ENCODE measurements at places on chromosomes 2 and 18.

DNA sequence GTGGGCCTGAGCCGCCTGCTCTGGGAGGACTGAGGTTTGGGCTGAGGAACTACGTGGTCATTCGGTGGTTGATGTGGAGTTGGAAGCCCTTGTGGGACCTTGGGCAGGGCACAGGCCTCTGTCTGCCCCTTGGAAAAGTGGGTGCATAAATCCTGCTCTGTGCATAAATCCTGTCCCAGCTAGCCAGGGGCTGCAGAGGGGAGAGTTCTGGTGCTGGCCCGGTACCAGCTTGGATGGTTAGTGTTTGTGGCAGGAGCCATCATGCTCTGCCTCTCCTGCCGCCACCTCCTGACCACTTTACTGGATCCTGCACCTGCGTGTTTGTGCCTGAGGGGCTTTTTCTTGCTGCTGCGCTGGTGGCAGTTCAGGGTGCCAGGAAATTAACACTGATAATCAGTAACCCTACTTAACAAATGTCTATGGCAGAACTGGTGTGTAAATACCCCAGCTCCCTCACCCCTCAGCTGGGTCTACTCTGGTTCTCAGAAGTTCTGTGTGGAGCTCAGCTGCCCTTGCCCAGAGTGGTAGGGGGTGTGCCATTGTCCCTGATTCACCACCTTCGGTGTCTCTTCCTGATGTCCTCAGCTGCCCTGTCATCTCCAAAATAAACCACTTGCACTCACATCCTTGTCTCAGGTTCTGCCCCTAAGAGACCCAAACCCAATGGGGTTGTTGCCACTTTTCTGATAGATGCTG lies 156.8 kb downstream of the GLI2 start:
- no peak for DNase-seq

DNA sequence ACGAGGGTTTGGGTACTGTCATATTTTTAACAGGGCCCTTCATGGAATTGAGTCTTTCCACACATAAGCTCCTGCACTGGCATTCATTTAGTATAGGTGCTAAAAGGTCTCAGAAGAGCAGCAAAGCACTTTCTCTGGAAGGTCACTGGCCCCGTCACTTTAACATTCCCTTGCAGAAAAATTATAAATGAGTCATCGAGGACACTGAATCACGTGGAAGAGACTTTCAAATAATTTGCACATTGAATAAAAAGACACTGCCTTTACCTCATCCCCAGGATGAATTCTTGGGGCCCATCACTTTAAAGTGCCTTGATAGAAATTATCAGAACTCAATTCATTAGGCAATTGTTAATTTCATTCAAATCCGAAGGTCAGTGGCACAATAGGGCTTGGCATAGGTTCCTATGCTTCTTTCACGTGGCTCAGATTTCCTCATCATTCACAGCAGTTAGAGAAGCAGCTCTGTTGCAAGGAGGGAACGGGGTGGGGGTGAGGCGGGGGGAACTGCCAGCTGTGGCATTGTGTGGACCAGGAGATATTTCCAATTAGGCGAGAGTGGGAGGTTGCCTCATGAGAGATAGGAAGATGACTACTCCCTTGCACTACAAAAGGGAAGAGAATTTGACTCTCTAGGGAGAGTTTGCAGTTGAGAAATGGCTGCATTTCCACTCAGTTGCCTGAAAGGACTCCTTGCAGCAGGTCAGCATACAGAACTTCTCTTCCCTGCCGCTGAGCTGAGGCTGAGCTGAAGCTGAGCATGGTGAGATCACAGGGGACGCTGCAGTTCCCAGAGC lies 86.3 kb upstream of the NPAS2 start:
- DNase-seq, result no peak

GRCh38 chr18:48186131-48186766 lies 222.9 kb downstream of the ZBTB7C start:
- no peak for DNase-seq

DNA sequence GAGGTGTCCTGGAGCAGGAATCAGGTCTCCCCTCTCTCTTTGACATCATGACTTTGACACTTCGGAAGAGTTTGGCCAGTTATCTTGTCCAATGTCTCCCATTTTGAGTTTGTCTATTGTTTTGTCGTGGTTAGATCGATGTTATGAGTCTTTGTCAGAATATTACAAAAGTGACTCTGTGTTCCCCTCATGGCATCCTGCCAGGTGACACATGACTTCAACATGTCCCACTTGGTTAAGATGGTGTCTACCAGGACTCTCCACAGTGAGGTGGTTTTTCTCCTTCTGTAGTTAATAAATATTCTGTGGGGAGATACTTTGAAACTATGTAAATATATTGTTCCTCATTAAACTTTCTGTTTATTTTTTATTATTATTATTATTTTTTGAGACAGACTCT lies 76.6 kb upstream of the BZW1 start:
- no peak for DNase-seq

GRCh38 chr18:22167091-22167470 lies 2.3 kb upstream of the GATA6 start:
- DNase-seq, result no peak

- peak; percentile 58 for DNase-seq
Measured at GRCh38 chr18:64037812-64038414, 68.0 kb downstream of the SERPINB8 start.

DNA sequence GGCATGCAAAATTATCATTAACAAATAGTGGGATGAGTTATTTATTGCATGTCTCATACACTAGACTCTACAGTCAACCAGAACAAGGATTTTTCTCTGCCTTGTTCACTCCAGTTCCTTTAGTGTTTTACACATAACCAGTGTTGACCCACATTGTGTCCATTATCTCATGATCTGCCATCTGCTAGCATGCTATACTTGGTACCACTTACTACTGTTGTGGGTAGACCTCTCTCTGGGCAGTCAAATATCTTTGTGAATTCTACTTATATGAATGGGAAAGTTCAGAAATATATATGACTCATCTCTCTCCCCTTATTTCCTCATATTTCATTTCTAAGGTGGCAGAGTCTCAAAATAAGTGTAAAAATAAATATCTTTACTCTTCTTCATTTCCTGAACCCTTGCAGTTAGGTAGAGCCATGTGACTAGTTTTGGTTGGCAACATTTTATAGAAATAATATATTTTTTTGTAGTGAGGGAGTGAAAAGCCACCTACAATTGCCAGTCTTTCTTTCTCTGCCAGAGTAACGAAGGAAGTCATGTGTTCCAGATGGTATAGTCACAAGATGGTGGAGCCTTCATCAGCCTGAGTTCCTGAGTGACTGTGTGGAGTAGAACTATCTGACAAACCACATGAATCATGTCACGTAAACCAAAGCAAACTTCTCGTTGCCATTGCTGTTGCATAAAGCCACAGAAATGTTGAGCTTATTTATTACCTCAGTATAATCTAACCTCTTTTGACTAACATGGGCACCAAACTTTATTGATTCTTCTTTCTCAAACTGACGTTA lies 704.0 kb downstream of the RNF144A start:
- DNase-seq, result no peak

DNA sequence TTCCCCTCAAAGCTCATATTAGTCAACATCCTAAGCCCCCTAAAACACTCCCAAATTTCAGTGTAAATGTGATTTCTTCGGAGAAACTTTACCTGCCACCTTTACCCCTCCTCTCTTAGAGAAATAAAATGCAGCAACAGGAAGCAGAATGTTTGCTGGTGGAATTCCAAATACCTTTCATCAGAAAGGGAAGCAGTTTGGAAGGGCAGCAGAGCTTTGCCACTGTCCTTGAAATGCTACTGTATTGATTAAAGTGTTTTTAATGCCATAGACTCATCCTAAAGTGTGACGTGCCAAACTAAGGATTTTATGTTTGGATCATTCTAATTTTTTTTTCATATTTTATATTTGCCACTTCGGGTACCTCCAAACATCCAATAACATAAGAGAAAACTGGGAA lies 480.1 kb downstream of the NRXN1 start:
- DNase-seq, result no peak

DNA sequence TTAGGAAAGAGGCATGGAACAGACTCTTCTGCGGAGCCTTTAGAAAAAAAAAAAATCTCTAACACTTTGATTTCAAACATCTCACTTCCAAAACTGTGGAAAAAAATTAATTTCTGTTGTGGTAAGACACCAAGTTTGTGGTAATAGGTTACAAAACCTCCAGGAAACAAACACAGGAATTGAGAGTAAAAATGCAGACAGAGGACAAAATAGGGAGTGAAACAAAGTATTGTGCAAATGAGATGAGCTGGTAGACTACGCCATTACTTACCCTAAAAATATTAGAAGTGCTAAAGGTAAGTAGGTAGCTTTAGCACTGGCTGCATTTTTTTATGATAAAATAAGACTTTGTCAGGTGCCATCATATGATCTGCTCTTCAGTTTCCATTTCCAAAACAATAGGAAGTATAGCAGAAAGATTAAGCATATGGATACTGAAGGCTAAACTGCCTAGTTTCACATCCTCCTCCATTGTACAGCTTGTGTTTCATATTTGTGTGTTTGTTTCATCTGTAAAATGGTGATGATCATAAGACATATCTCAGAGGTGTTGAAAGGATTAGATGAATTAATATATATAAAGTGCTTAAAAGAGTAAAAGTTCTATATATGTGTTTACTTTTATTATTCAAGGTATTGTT lies 309.2 kb downstream of the NR4A2 start:
- peak; percentile 47 for DNase-seq

DNA sequence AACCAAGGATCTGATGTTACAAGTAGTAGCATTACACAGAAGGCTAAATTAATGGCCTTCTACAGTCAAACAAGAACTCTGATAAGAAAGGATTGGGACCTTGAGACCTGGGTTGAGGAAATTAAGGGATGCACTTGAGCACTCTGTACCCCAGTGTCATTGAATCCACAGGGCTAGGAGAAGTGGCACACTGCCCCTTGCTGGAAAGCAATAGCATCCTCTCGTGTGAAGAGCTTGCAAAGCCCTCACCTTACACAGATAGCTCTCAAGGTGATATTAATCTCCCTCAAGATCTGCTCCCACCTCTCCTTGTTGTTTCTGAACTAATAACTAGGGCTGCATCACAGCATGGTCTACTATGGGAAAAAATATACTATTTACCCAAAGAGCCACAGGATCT lies 26.5 kb upstream of the CHST9 start:
- DNase-seq, result no peak

- no peak for DNase-seq
Measured at GRCh38 chr18:48547531-48547981, 8.7 kb downstream of the CTIF start.

DNA sequence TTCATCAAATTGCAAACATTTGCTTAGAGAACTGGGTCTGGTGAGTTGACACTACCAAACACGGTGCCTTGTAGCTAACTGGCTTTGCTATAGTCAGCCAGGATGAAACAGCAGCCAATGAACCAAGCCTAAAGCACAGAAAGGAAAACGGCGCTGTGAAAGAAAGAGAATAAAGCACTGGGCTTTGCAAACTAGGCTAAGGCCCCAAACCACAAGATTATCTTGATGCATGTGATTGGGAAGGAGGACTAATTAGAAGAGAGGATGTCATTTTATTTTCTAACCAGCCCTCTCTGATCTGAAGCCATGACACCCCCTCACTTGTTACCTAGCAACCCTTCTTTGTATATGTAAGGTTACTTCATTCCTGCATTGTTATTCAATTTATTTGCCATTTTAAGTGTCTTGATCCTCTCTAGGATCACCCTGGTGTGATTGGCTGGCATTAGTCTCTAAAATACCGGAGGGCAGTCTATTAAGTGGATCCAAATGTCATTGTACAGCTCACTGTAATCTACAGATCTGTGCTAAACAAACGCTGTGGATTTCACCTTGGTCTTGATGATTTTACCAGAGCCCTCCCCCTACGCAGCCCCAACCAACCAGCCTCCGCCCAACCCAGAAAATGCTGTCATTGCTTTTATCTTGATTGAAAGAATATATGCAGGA lies 395.4 kb upstream of the ACVR2A start:
- DNase-seq, result no peak

- DNase-seq, result peak; percentile 85
Measured at GRCh38 chr2:96260387-96261260, 5.2 kb downstream of the TMEM127 start.

GRCh38 chr2:168976034-168976654 lies 55.0 kb downstream of the ABCB11 start:
- DNase-seq, result no peak

GRCh38 chr18:63963615-63964256 lies 6.1 kb upstream of the SERPINB8 start:
- DNase-seq, result peak; percentile 71

DNA sequence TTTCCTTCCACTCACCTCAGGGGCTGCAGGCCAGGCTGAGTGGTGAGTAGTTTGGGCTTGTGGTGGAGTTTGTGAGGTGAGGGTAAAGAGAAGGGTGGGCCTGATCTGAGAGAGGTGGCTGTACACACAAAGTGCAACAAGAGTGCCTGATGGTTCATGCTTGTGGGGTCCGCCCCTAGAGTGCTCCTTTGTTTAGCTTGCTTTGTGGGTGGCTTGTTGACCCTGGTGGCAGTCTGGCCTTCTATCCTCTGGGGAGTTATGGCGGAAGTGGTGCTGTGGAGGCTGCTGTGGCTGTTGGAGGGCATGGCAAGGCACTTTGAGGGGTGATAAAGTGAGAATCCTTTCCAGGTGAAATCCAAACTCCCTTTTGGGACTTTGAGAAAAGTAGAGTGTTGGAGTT lies 10.6 kb downstream of the UBE2F start:
- DNase-seq, result no peak

DNA sequence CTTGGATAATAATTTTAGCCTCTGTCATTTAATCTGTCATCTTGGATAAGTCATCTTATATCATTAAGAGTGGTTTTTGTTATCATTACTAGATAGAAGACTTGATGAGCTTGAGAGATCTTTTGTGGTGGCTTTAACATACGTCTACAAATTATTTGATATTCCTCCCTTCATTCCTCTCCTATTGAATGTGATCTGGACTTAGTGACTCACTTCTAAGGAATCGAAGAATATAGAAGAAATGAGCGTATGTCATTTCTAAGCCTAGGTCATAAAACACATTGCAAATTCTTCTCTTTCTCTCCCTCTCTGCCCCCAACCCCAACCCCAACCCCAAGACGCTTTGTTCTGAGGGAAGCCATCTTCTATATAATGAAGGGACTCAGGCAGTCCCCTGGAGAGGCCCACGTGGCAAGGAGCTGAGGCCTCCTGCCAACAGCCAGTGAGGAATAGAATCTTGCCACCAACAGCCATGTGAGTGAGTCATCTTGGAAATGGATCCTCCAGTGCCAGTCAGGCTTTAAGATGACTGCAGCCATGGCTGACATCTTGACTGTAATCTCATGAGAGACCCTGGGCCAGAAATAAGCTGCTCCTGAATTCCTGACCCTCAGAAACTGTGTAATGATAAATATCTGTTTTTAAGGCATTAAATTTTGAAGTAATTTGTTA lies 221.6 kb upstream of the SP5 start:
- no peak for DNase-seq

GRCh38 chr2:122491011-122491410 lies 735.6 kb downstream of the TSN start:
- DNase-seq, result no peak

GRCh38 chr2:49033394-49034185 lies 120.7 kb downstream of the FSHR start:
- no peak for DNase-seq

All from MM.1S (cell line).